ENCODE measurements at places on chromosomes 6 and 20. TPM values are rescaled to one million over a fixed set of nuclear protein-coding genes. Genes with fewer than 3 reads are reported as not detected.

GRCh38 chr20:37602634-37603033 lies 75.0 kb upstream of the BLCAP start:
- no peak for DNase-seq
- H3K27me3 ChIP-seq, result no peaks in the 10 kb centered on the region
- H3K36me3 ChIP-seq, result no peaks in the 10 kb centered on the region
- H3K27ac ChIP-seq, result no peak overlapping the region
- H3K4me3 ChIP-seq, result no peak overlapping the region

GRCh38 chr6:163563318-163563717 lies 148.8 kb downstream of the QKI start:
- H3K36me3 ChIP-seq, result peaks cover 20% of the 10 kb centered on the region
- DNase-seq, result no peak
- no peaks in the 10 kb centered on the region for H3K27me3 ChIP-seq
- H3K27ac ChIP-seq, result no peak overlapping the region
- no peak overlapping the region for H3K4me3 ChIP-seq
- no peaks in the 10 kb centered on the region for H3K4me1 ChIP-seq

- H3K4me3 ChIP-seq, result no peak overlapping the region
- peaks cover 15% of the 10 kb centered on the region for H3K36me3 ChIP-seq
- DNase-seq, result no peak
- no peaks in the 10 kb centered on the region for H3K27me3 ChIP-seq
- H3K4me1 ChIP-seq, result no peaks in the 10 kb centered on the region
- H3K27ac ChIP-seq, result peak overlapping the region; percentile 13
Measured at GRCh38 chr20:17610566-17611289, 40.9 kb downstream of the DSTN start.

- no peak overlapping the region for H3K4me3 ChIP-seq
- DNase-seq, result no peak
- no peaks in the 10 kb centered on the region for H3K27me3 ChIP-seq
- no peak overlapping the region for H3K27ac ChIP-seq
- H3K36me3 ChIP-seq, result no peaks in the 10 kb centered on the region
- no peaks in the 10 kb centered on the region for H3K4me1 ChIP-seq
Measured at GRCh38 chr6:63149730-63150129, 61.5 kb upstream of the FKBP1C start.

- DNase-seq, result no peak
- H3K27me3 ChIP-seq, result no peaks in the 10 kb centered on the region
- peak overlapping the region; percentile 36 for H3K27ac ChIP-seq
Measured at GRCh38 chr6:51678905-51679620, 408.4 kb downstream of the PKHD1 start.

DNA sequence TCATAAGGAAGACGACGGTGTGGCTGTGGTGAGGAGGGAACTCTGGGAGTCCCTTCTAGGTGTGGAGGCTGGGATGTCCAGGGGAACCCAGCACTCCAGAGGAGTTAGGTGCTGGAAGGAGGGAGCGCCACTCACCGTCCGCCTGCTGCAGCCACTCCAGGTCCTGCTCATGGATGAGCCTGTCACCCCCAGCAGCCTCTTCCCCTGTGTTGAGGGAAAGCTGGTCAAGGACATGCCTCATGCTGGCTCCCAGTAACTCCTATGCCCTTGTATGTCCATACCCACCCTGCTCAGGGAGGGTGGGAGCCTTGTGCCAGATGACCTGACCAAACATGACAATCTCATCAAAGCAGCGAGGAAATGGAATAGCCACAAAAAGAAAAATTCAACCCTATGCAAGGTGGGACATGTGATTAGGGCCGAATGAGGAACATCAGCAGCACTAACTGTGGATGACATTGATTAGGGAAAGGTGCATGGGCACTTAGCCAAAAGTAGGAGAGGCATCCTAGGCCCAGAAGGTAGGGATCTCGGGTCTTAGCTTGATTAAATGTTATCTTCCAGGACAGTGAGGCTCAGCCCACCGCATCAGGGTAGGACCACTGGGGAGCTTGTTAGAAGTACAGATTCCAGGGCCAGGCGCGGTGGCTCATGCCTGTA lies 3.0 kb downstream of the DNPH1 start:
- H3K27me3 ChIP-seq, result no peaks in the 10 kb centered on the region
- peaks cover 5% of the 10 kb centered on the region for H3K36me3 ChIP-seq
- no peak for DNase-seq
- peaks cover 5% of the 10 kb centered on the region for H3K4me1 ChIP-seq
- no peak overlapping the region for H3K27ac ChIP-seq

- H3K4me1 ChIP-seq, result peaks cover 24% of the 10 kb centered on the region
- H3K36me3 ChIP-seq, result no peaks in the 10 kb centered on the region
- H3K27me3 ChIP-seq, result no peaks in the 10 kb centered on the region
- peak overlapping the region; percentile 17 for H3K27ac ChIP-seq
- H3K4me3 ChIP-seq, result no peak overlapping the region
Measured at GRCh38 chr20:63538204-63539091, 1.3 kb upstream of the PTK6 start.

GRCh38 chr6:21325201-21325856 lies 268.2 kb upstream of the SOX4 start:
- no peaks in the 10 kb centered on the region for H3K27me3 ChIP-seq
- H3K27ac ChIP-seq, result no peak overlapping the region
- DNase-seq, result no peak
- H3K36me3 ChIP-seq, result no peaks in the 10 kb centered on the region
- no peak overlapping the region for H3K4me3 ChIP-seq

DNA sequence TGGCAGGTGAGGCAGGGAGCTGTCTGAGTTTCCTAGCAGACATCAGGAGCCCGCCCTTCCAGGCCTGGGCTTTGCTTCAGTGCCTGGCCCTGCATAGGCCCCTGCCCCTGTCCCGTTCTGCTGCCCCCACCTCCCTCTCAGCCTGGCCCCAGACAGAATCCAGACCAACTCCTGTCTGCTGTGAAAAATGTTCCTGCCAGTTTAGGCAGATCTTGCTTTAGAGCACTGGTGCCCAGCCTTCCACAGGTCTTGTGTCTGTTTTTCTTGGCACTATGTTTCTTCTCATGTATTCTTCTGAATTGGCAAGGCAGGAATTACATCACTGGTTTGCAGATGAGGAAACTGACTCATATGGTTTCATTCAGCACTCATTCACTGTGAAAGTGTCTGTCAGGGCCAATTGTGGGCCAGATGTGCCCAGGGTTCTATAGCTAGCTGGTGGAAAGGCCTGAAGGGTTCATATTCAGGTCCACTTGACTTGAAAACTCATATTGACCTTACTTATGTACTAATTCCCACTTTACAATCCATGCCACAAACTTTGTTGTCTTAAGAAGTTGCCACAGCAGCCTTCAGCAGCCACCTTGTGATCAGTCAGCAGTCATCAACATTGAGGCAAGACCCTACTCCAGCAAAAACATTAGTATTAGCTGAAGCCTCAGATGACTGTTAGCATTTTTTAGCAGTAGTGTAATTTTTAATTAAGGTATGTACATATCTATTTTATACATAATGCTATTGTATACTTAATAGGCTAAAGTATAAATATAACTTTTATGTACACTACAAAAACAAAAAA lies 40.5 kb downstream of the HLA-F start:
- no peak overlapping the region for H3K27ac ChIP-seq
- H3K36me3 ChIP-seq, result no peaks in the 10 kb centered on the region
- no peaks in the 10 kb centered on the region for H3K4me1 ChIP-seq
- no peak overlapping the region for H3K4me3 ChIP-seq
- no peaks in the 10 kb centered on the region for H3K27me3 ChIP-seq

GRCh38 chr6:144660561-144661115 lies 375.5 kb downstream of the UTRN start:
- H3K27ac ChIP-seq, result no peak overlapping the region
- no peak for DNase-seq
- H3K4me3 ChIP-seq, result no peak overlapping the region
- peaks cover 21% of the 10 kb centered on the region for H3K4me1 ChIP-seq
- H3K36me3 ChIP-seq, result no peaks in the 10 kb centered on the region

- H3K4me3 ChIP-seq, result no peak overlapping the region
- no peaks in the 10 kb centered on the region for H3K4me1 ChIP-seq
- DNase-seq, result no peak
Measured at GRCh38 chr20:34458631-34459030, 57.6 kb upstream of the DYNLRB1 start.

DNA sequence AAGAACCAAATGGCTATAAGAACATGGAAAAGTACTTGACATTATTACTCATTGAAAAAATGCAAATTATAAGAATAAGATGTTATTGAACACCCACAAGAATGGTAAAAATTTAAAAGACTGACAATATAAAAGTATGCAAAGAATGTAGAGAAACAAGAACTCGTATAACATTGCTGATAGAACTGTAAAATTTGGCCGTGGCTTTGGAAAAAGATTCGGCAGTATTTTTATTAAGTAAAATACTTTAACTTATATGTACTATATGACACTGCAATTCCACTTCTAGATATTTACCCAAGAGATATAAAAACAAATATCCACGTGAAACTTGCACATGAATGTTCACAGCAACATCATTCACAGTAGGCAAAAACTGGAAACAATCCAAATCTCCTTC lies 239.2 kb downstream of the TPBG start:
- no peak for DNase-seq
- H3K27me3 ChIP-seq, result no peaks in the 10 kb centered on the region
- H3K27ac ChIP-seq, result no peak overlapping the region
- H3K4me1 ChIP-seq, result no peaks in the 10 kb centered on the region
- H3K4me3 ChIP-seq, result no peak overlapping the region

GRCh38 chr6:39821742-39822532 lies 29.8 kb downstream of the DAAM2 start:
- H3K27ac ChIP-seq, result no peak overlapping the region
- DNase-seq, result no peak
- H3K36me3 ChIP-seq, result no peaks in the 10 kb centered on the region
- H3K27me3 ChIP-seq, result no peaks in the 10 kb centered on the region

- H3K4me1 ChIP-seq, result no peaks in the 10 kb centered on the region
- H3K36me3 ChIP-seq, result no peaks in the 10 kb centered on the region
- H3K27me3 ChIP-seq, result no peaks in the 10 kb centered on the region
- H3K4me3 ChIP-seq, result no peak overlapping the region
- no peak overlapping the region for H3K27ac ChIP-seq
- DNase-seq, result no peak
Measured at GRCh38 chr6:168545428-168545827, 104.4 kb downstream of the SMOC2 start.

GRCh38 chr6:141729146-141729545 lies 403.6 kb upstream of the GJE1 start:
- DNase-seq, result no peak
- H3K4me1 ChIP-seq, result no peaks in the 10 kb centered on the region
- H3K27me3 ChIP-seq, result no peaks in the 10 kb centered on the region
- no peaks in the 10 kb centered on the region for H3K36me3 ChIP-seq

- no peaks in the 10 kb centered on the region for H3K27me3 ChIP-seq
- no peak for DNase-seq
- H3K4me3 ChIP-seq, result no peak overlapping the region
- H3K36me3 ChIP-seq, result no peaks in the 10 kb centered on the region
- H3K27ac ChIP-seq, result no peak overlapping the region
Measured at GRCh38 chr6:147103694-147104093, 100.5 kb upstream of the STXBP5 start.

- H3K27ac ChIP-seq, result no peak overlapping the region
- H3K4me1 ChIP-seq, result no peaks in the 10 kb centered on the region
- DNase-seq, result no peak
- H3K27me3 ChIP-seq, result no peaks in the 10 kb centered on the region
- H3K4me3 ChIP-seq, result no peak overlapping the region
Measured at GRCh38 chr6:165922309-165922794, 245.3 kb downstream of the TBXT start.

- no peaks in the 10 kb centered on the region for H3K27me3 ChIP-seq
- H3K4me3 ChIP-seq, result no peak overlapping the region
- H3K36me3 ChIP-seq, result no peaks in the 10 kb centered on the region
- no peaks in the 10 kb centered on the region for H3K4me1 ChIP-seq
- no peak for DNase-seq
Measured at GRCh38 chr6:91976797-91977196, 1389.9 kb upstream of the MAP3K7 start.

GRCh38 chr6:159943101-159943632 lies 25.7 kb upstream of the IGF2R start:
- H3K4me3 ChIP-seq, result no peak overlapping the region
- DNase-seq, result no peak
- H3K4me1 ChIP-seq, result peaks cover 2% of the 10 kb centered on the region
- no peaks in the 10 kb centered on the region for H3K27me3 ChIP-seq

DNA sequence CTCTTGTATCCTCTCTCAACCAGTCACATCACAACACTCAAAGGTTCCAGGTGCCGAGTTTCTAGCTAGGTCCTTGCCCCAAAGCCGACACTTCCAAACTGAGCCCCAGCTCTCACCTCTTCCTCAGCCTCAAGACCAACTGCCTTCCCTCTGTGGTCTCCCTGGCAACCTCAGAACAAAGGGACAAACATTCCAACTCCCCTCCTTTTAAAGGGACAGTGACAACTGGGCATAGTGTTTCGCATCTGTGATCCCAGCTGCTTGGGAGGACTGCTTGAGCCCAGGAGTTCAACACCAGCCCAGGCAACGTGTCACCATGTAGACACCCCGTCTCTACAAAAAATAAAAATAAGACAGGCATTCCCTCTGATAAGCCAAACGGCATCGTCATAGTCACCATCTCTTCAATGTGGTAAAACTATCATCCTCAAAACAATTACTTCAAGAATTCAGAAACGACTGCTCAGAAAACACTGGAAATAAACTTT lies 11.3 kb downstream of the DIDO1 start:
- no peaks in the 10 kb centered on the region for H3K27me3 ChIP-seq
- DNase-seq, result no peak
- peaks cover 51% of the 10 kb centered on the region for H3K4me1 ChIP-seq
- no peak overlapping the region for H3K4me3 ChIP-seq

PSORS1C2 gene
- not detected for total RNA-seq

ETV7 gene
- 0.28 TPM for total RNA-seq

SLC25A27 gene
- total RNA-seq, result 4.8 TPM

PTCHD4 gene
- not detected for total RNA-seq

MUC21 gene
- not detected for total RNA-seq

TRIM15 gene
- total RNA-seq, result 1.6 TPM

MICB gene
- 1.8 TPM for total RNA-seq

FAM217A gene
- total RNA-seq, result not detected

AVP gene
- total RNA-seq, result not detected

ANKEF1 gene
- total RNA-seq, result 5.1 TPM

TP53TG5 gene
- not detected for total RNA-seq

TRIM38 gene
- 2.9 TPM for total RNA-seq

Data from liver (tissue), 10 donors.